ENCODE measurements at places on chromosomes 2 and 18. TPM values are rescaled to one million over a fixed set of nuclear protein-coding genes. Genes with fewer than 3 reads are reported as not detected.

Gene RABL2A
- total RNA-seq: 13.0 TPM

Gene NEURL3
- total RNA-seq: 0.87 TPM

Gene HPCAL1
- total RNA-seq: 82.2 TPM

Gene PSMA8
- total RNA-seq: 1.3 TPM

Gene NPHP1
- total RNA-seq: 1.9 TPM

Gene C1QL2
- not detected for total RNA-seq

DNA sequence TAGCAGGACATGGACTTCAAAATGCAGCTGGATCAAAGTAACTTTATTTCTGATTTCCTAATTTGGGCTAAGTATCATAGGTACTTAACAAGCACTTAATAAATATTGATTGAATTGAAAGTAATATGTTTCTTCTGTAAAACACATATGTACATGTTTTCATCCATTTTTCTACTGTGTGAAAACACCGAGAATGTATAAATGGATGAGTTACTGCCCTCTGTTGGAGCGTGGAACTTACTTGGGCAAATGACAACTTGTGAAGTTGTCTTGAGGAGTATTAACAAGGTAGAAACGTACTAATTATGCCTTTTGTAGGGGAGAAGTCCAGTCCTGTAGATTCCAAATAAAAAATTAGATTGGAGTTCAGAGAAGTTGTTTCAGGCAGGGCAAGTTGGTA lies 87.2 kb downstream of the PHLPP1 start:
- H3K36me3 ChIP-seq: no peaks in the 10 kb centered on the region
- no peaks in the 10 kb centered on the region for H3K27me3 ChIP-seq
- no peak overlapping the region for H3K4me3 ChIP-seq
- DNase-seq: no peak
- H3K4me1 ChIP-seq: no peaks in the 10 kb centered on the region

- H3K4me3 ChIP-seq: no peak overlapping the region
- DNase-seq: peak; percentile 49
- H3K36me3 ChIP-seq: no peaks in the 10 kb centered on the region
- peaks cover 27% of the 10 kb centered on the region for H3K27me3 ChIP-seq
- peaks cover 3% of the 10 kb centered on the region for H3K4me1 ChIP-seq
- H3K27ac ChIP-seq: no peak overlapping the region
Observed at GRCh38 chr18:5630057-5630899, 86.5 kb upstream of the EPB41L3 start.

- H3K4me1 ChIP-seq: peaks cover 2% of the 10 kb centered on the region
- no peaks in the 10 kb centered on the region for H3K27me3 ChIP-seq
Observed at GRCh38 chr2:64837925-64838641, 151.1 kb upstream of the SLC1A4 start.

GRCh38 chr2:73283545-73284295 lies 558 bp downstream of the FBXO41 start:
- H3K4me3 ChIP-seq: peak overlapping the region; percentile 77
- peak overlapping the region; percentile 70 for H3K27ac ChIP-seq
- peaks cover 10% of the 10 kb centered on the region for H3K4me1 ChIP-seq
- no peaks in the 10 kb centered on the region for H3K36me3 ChIP-seq
- DNase-seq: peak; percentile 40

DNA sequence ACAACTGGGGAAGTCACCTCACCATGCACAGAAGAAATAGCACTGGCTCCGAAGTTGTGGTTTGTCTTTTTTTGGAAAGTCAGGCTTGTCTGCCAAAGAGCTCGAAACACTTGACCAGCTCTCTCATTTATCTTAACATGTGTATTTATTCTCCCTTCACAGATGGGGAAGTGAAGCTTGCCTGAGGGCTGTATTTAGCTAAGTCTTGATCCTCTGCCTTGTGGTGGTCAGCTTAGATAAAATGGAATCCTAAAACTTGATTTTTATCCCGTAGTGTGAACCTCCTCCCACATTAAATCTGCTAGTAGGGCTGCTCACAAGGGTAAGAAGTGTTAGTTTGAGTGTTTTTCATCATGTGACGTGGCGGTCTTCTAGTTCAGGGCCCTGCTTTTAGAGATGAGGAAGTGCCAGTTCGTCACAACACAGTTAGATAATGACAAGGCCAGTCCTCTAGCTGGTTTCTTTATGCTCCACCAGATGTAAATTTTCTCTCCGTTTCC lies 89.7 kb downstream of the TMEM247 start:
- no peak overlapping the region for H3K27ac ChIP-seq
- no peak overlapping the region for H3K4me3 ChIP-seq
- no peaks in the 10 kb centered on the region for H3K27me3 ChIP-seq

DNA sequence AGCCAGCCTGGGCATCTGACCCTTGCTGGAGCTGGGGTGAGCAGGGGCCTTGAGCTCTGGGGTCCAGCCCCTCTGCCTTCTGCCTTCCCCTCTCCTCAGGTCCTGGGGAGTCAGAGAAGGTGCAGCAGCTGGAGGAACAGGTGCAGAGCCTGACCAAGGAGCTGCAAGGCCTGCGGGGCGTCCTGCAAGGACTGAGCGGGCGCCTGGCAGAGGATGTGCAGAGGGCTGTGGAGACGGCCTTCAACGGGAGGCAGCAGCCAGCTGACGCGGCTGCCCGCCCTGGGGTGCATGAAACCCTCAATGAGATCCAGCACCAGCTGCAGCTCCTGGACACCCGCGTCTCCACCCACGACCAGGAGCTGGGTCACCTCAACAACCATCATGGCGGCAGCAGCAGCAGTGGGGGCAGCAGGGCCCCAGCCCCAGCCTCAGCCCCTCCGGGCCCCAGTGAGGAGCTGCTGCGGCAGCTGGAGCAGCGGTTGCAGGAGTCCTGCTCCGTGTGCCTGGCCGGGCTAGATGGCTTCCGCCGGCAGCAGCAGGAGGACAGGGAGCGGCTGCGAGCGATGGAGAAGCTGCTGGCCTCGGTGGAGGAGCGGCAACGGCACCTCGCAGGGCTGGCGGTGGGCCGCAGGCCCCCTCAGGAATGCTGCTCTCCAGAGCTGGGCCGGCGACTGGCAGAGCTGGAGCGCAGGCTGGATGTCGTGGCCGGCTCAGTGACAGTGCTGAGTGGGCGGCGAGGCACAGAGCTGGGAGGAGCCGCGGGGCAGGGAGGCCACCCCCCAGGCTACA lies 3.8 kb downstream of the EMILIN1 start:
- peak overlapping the region; percentile 90 for H3K27ac ChIP-seq
- H3K27me3 ChIP-seq: no peaks in the 10 kb centered on the region
- peaks cover 20% of the 10 kb centered on the region for H3K4me1 ChIP-seq
- DNase-seq: no peak

- H3K36me3 ChIP-seq: no peaks in the 10 kb centered on the region
- H3K4me3 ChIP-seq: no peak overlapping the region
- H3K4me1 ChIP-seq: no peaks in the 10 kb centered on the region
- H3K27ac ChIP-seq: no peak overlapping the region
- no peak for DNase-seq
- H3K27me3 ChIP-seq: peaks cover 7% of the 10 kb centered on the region
Observed at GRCh38 chr2:71849607-71850305, 297.9 kb downstream of the CYP26B1 start.

DNA sequence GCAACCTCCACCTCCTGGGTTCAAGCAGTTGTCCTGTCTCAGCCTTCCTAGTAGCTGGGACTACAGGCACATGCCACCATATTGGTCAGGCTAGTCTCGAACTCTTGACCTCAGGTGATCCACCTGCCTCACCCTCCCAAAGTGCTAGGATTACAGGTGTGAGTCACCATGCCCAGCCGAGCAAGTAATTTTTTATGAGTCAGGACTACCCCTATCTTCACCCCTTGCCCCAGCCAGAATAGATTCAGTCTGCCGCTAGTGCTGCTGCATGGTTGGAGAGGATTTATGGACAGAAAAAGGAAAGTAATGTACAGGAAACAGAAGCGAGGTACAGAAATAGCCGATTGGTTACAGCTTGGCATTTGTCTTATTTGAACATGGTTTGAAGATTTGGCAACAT lies 48.9 kb downstream of the BMPR2 start:
- H3K27ac ChIP-seq: no peak overlapping the region
- no peaks in the 10 kb centered on the region for H3K4me1 ChIP-seq
- peaks cover 12% of the 10 kb centered on the region for H3K36me3 ChIP-seq

DNA sequence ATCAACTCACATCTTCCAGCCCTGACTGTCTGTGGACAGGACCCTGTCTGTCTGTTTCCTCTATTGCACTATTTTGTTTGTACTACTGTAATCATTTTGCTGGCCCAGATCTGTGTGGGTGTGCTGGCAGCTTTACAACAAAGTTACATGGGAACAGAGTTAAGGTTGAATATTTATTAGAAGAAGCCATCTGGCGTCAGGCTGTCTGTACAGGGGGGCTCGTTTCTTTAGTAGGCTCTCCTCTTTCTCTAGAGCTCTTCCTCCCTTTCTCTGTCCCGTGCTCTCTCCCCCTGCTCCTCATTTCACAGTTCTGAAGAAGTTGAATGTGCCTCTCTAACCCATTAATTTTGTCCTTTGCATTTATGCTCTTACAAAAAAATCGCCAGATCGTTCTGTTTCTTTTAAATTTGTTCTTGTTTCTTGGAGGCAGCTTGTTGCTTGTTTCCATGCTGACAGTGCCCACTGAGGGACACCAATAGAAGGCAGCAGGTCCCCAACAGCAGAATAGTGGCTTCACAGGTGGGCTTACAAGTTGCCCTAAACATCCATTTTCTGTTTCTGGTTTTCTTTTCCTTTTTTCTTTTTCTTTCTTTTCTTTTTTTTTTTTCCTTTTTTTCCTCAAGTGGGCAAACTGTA lies 315.2 kb upstream of the ZEB2 start:
- no peak overlapping the region for H3K27ac ChIP-seq
- no peaks in the 10 kb centered on the region for H3K36me3 ChIP-seq
- no peaks in the 10 kb centered on the region for H3K27me3 ChIP-seq
- H3K4me1 ChIP-seq: no peaks in the 10 kb centered on the region
- H3K4me3 ChIP-seq: no peak overlapping the region

DNA sequence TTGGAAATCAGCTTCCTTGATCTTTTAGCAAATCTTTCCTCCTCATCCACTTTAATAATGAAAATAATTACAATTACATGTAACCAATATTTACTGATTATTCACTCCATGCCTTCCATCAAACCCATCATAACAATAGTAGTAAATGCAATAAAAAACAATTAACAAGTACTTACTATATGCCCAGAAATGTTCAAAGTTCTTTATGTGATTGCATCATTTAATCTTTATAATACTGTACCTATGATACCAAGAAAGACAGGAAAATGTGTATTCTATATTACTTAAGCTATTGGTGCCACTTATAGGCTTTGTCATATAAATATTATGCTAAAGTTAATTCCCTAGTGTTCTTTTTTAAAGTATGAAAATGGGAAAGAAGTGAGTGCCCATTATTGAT lies 210.2 kb upstream of the PKDCC start:
- H3K4me3 ChIP-seq: no peak overlapping the region
- peaks cover 21% of the 10 kb centered on the region for H3K27me3 ChIP-seq
- H3K27ac ChIP-seq: no peak overlapping the region
- H3K4me1 ChIP-seq: peaks cover 6% of the 10 kb centered on the region
- no peak for DNase-seq

GRCh38 chr2:146806364-146807005 lies 1038.3 kb upstream of the ACVR2A start:
- no peak for DNase-seq
- H3K4me1 ChIP-seq: no peaks in the 10 kb centered on the region
- H3K36me3 ChIP-seq: no peaks in the 10 kb centered on the region
- no peaks in the 10 kb centered on the region for H3K27me3 ChIP-seq
- H3K27ac ChIP-seq: no peak overlapping the region

DNA sequence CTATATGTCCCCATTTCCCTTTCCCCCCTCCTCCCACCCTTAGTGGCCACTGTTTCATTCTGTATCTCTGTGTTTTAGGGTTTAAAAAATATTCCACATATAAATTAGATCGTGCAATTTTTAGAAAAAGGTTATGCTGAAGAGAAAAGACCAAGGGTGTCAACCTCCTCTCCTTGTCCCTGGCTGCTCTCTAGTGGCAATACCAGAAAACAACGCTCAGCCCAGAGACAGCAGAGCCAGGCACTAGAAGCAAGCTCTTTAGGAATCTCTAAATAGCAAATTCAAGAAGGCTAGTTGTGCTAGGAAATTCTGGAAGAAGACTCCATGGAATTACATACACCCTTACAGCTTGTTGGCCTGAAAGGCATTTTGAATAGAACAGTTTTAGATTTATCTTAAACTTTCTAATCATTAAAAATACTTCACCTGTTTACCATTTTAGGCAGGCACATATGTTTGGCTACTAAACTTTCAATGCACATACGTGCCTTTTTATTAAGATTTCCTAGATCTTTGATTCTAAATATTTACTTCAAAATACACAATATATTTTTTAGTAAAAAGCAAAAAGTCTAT lies 35.1 kb upstream of the RASGRP3 start:
- no peaks in the 10 kb centered on the region for H3K4me1 ChIP-seq
- H3K4me3 ChIP-seq: no peak overlapping the region
- peak; percentile 25 for DNase-seq
- H3K27me3 ChIP-seq: peaks cover 5% of the 10 kb centered on the region

DNA sequence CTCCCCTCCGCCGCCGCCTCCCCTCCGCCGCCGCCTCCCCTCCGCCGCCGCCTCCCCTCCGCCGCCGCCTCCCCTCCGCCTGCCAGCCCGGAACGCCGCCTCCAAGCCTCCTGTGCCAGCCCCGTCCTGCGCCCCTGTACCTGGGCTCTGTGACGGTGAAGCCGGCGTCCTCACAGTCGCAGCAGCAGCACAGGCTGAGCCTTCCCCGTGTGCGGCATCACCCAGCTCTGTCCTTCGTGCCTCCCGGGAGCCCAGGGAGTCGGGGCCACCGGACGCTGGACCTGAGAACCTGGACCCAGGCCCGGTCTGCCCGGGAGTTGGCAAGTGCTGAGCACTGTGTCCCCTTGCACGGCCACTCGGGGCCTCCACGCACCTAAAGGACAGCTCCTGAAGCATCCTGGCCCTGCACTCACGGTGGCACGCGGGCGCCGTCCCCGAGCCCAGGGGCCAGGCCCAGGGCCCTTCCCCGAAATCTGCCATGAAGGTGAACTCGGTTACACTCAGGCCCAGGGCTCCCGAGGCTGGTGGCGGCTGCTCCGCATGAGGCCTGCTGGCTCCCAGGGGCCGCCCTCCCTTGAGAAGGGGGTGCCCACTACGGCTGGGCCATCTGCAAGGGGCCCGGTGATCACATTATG lies 32.9 kb downstream of the RTP5 start:
- no peak overlapping the region for H3K27ac ChIP-seq
- no peak overlapping the region for H3K4me3 ChIP-seq

GRCh38 chr2:23767876-23768621 lies 158.9 kb downstream of the ATAD2B start:
- no peak overlapping the region for H3K27ac ChIP-seq
- H3K27me3 ChIP-seq: no peaks in the 10 kb centered on the region
- peaks cover 29% of the 10 kb centered on the region for H3K36me3 ChIP-seq
- H3K4me3 ChIP-seq: no peak overlapping the region
- DNase-seq: no peak

- H3K4me1 ChIP-seq: no peaks in the 10 kb centered on the region
- H3K36me3 ChIP-seq: no peaks in the 10 kb centered on the region
- DNase-seq: no peak
- H3K27me3 ChIP-seq: no peaks in the 10 kb centered on the region
- H3K27ac ChIP-seq: no peak overlapping the region
Observed at GRCh38 chr18:6281874-6282273, 132.8 kb downstream of the L3MBTL4 start.

DNA sequence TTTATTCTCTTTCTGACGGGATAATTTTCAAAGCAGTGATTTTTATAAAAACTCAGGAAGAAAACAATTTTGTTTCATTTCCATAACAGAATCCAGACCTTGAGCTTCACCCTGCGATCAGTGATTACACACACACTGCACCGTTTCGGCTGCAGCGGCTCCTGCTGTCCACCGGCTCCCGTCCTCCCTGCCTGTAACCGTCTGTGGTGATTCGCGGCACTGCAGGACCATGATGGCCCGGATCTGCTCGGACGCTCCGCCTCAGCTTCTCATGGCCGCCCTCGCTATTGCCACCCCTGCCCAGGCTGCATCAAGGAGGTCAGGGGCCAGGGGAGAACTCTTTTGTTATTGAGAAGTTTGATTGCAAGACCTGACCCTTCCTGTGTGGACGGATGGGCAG lies 246.1 kb downstream of the TWIST2 start:
- H3K4me1 ChIP-seq: no peaks in the 10 kb centered on the region
- no peak for DNase-seq
- no peak overlapping the region for H3K4me3 ChIP-seq
- no peak overlapping the region for H3K27ac ChIP-seq
- H3K27me3 ChIP-seq: no peaks in the 10 kb centered on the region

Measured in activated CD4-positive, alpha-beta memory T cell treated with anti-CD3 and anti-CD28 coated beads for 36 hours (primary cell).